ENCODE measurements at places on chromosomes 12 and 14.

GRCh38 chr12:6946033-6946919, 2.5 kb downstream of the C12orf57 start:
- peak overlapping the region; percentile 69 for H3K27ac ChIP-seq
- H3K4me1 ChIP-seq, result peaks cover 20% of the 10 kb centered on the region
- peak; percentile 98 for DNase-seq
- no peaks in the 10 kb centered on the region for H3K36me3 ChIP-seq

DNA sequence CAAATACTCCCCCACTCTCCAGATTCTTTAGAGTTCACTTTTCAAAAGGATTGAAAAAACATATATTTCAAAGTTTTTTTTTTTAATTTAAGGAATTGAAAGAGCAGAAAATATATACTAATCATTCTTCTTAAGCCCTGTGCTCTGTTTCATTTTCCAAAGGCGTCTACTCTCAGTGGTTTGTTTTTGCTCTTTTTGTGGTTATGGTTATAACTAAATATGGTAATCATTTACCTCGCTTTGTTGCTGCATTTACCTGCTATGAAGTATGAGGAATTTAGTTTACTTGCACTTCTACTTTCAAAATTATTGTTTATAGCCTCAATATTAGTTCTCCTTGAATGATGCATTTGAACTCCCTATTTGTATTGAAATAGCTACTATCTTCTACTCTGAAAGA, 55.9 kb upstream of the LRRK2 start:
- no peaks in the 10 kb centered on the region for H3K27me3 ChIP-seq
- DNase-seq, result no peak
- no peaks in the 10 kb centered on the region for H3K4me1 ChIP-seq
- H3K36me3 ChIP-seq, result no peaks in the 10 kb centered on the region
- no peak overlapping the region for H3K27ac ChIP-seq

GRCh38 chr14:55838529-55839052, 258.6 kb downstream of the KTN1 start:
- H3K27me3 ChIP-seq, result no peaks in the 10 kb centered on the region
- H3K27ac ChIP-seq, result no peak overlapping the region
- no peaks in the 10 kb centered on the region for H3K36me3 ChIP-seq
- no peak for DNase-seq
- no peak overlapping the region for H3K4me3 ChIP-seq

DNA sequence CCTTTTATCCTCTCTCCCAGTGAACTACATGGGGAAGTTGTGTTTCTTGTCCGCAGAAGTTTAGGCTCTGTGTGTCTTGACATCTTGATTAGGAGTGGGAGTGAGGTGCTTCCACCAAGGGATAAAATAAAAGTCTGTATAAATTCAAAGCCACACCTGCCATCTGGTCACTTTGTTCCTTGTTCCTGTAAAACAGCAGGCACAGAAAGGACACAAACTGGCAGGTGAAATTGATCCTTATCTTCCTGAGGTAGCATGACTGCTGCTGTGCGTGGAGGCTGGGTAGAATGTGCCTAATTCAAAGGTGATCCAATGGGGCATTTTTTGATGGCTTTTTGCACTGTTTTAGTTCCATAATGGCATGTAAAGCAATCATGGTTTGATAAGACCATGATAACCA, 104.3 kb upstream of the KITLG start:
- H3K27ac ChIP-seq, result no peak overlapping the region
- no peaks in the 10 kb centered on the region for H3K27me3 ChIP-seq
- no peaks in the 10 kb centered on the region for H3K4me1 ChIP-seq
- DNase-seq, result no peak

- DNase-seq, result no peak
- no peak overlapping the region for H3K27ac ChIP-seq
- no peaks in the 10 kb centered on the region for H3K27me3 ChIP-seq
- no peaks in the 10 kb centered on the region for H3K36me3 ChIP-seq
Measured at GRCh38 chr14:101155575-101155974, 252.1 kb upstream of the RTL1 start.

DNA sequence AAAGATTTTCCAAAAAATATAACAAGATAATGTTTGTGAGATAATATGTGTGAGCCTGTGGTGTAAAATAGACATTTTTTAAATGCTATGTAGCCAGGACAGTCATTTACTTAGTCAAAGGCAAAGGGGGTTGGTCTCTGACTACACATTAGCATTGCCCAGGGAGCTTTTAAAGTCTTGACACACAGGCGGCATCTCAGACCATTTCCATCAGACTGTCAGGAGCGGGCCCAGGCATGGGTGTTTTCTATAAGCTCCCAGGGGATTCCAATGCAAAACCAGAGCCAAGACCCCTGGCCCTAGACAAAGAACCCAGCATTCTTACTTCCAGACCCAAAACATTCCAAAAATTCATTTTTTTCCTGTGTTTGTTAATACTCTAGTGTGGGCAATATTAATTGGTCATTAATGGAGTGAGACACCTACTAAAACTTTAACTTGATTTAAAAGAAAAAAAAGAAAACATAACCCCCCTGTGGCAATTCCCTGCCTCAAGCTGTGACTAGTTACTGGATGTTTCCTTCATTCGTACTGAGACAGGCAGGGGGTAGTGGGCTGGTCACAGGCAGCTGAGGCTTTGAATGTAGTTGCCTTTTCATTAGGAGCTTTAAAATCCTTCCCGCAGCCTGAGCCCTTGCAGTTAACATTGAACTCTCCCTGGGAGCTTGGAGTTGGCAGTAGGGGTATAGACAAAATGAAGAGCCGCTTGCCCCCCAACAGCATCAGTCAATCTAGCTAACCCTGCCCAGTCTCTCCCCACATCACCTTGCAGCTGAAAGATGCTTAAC, 103.7 kb downstream of the CMKLR1 start:
- DNase-seq, result no peak
- H3K27me3 ChIP-seq, result no peaks in the 10 kb centered on the region
- no peaks in the 10 kb centered on the region for H3K36me3 ChIP-seq
- no peak overlapping the region for H3K4me3 ChIP-seq
- no peak overlapping the region for H3K27ac ChIP-seq
- no peaks in the 10 kb centered on the region for H3K4me1 ChIP-seq

GRCh38 chr14:47277703-47278102, 397.7 kb downstream of the MDGA2 start:
- H3K27me3 ChIP-seq, result no peaks in the 10 kb centered on the region
- H3K27ac ChIP-seq, result no peak overlapping the region
- DNase-seq, result no peak
- H3K4me3 ChIP-seq, result no peak overlapping the region
- no peaks in the 10 kb centered on the region for H3K4me1 ChIP-seq

- no peaks in the 10 kb centered on the region for H3K36me3 ChIP-seq
- H3K27me3 ChIP-seq, result no peaks in the 10 kb centered on the region
- DNase-seq, result no peak
- no peak overlapping the region for H3K27ac ChIP-seq
Measured at GRCh38 chr14:20794644-20795369, 7.8 kb downstream of the RNASE1 start.

GRCh38 chr14:82889701-82890100, 1356.0 kb upstream of the SEL1L start:
- H3K36me3 ChIP-seq, result no peaks in the 10 kb centered on the region
- no peak for DNase-seq
- H3K27me3 ChIP-seq, result no peaks in the 10 kb centered on the region
- H3K4me1 ChIP-seq, result no peaks in the 10 kb centered on the region
- no peak overlapping the region for H3K27ac ChIP-seq
- no peak overlapping the region for H3K4me3 ChIP-seq

DNA sequence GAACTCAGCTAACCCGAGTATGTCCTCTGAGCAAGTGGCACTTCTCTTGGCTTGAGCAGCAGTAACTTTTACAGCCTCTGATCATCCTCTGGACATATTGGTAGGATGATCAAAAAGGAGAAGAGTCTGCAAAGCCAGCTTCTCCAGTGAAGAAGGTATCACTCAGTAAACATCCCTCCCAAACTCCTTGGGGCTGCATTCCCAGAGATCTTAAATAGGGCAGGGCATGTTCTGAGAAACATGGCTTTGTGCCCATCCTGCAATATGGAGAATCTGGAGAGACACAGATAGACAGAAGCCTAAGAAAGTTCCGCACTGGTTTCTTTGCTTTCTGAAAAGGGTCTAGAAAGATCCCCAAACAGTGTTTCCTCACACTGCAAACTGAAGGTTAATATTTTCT, 65.4 kb downstream of the RBM19 start:
- no peak overlapping the region for H3K4me3 ChIP-seq
- no peaks in the 10 kb centered on the region for H3K27me3 ChIP-seq
- H3K4me1 ChIP-seq, result no peaks in the 10 kb centered on the region
- no peak for DNase-seq
- no peak overlapping the region for H3K27ac ChIP-seq

DNA sequence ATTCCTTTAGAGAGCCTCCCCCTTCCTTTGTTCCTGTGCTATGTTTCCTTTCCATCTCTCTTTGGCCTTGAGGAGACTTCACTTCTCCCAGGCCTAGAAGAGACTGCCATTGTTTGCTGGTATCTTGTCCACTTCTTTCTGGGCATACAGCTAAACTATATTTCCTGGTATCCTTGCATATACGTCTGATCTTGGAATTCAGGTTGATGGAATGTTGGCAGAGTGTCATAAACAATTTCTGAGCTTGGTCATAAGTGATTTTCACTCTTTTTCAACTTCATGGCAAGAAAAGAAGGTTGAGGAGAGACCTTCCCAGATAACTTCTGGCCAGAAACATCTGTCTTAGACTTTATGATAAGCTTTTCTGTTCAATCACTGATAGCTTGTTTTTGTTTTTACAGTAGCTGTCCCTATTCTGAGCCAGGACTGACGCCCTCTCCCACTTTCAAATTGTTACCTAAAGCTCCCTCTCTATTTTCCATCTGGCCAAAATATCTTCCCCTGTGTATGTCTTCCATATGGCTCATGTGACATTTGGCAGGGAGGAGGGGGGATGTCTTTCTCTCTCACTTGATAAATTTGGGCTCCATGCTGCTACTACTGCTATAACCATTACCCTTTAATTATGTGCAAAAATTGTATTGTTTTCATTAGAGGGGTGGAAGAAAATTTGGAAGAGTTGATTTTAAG, 457.0 kb downstream of the ADAMTS20 start:
- H3K27ac ChIP-seq, result no peak overlapping the region
- H3K4me3 ChIP-seq, result no peak overlapping the region
- H3K4me1 ChIP-seq, result no peaks in the 10 kb centered on the region
- DNase-seq, result no peak

GRCh38 chr14:100778951-100779690, 46.8 kb upstream of the MEG3 start:
- no peak overlapping the region for H3K4me3 ChIP-seq
- H3K27ac ChIP-seq, result no peak overlapping the region
- DNase-seq, result no peak
- no peaks in the 10 kb centered on the region for H3K36me3 ChIP-seq
- H3K4me1 ChIP-seq, result no peaks in the 10 kb centered on the region

All from PC-9 (cell line).